Placental pericyte (primary cell): ENCODE measurements at places on chromosomes 3 and 15. TPM values are rescaled to one million over a fixed set of nuclear protein-coding genes. Genes with fewer than 3 reads are reported as not detected.

FEZF2 gene
- not detected in 2 replicates for total RNA-seq

TMOD3 gene
- total RNA-seq, result 26.7 and 60.6 TPM in 2 replicates

SOX2 gene
- not detected in 2 replicates for total RNA-seq

FGF7 gene
- 60.8 and 405 TPM in 2 replicates for total RNA-seq

MRPL47 gene
- total RNA-seq, result 28.5 and 36.1 TPM in 2 replicates

CCDC39 gene
- not detected in 2 replicates for total RNA-seq

HMCES gene
- total RNA-seq, result 20.9 and 22.8 TPM in 2 replicates

GHSR gene
- total RNA-seq, result not detected in 2 replicates

MYL3 gene
- 0.22 TPM in 1 of 2 replicates, not detected in the other for total RNA-seq

TUSC7 gene
- total RNA-seq, result not detected in 2 replicates

KLHL6 gene
- under 0.01 TPM in 1 of 2 replicates, not detected in the other for total RNA-seq

DNAJC13 gene
- total RNA-seq, result 63.5 and 92.9 TPM in 2 replicates
